ENCODE measurements at places on chromosomes 11 and 22.

GRCh38 chr22:38035530-38035885 lies 21.7 kb upstream of the PICK1 start:
- no peak for DNase-seq

DNA sequence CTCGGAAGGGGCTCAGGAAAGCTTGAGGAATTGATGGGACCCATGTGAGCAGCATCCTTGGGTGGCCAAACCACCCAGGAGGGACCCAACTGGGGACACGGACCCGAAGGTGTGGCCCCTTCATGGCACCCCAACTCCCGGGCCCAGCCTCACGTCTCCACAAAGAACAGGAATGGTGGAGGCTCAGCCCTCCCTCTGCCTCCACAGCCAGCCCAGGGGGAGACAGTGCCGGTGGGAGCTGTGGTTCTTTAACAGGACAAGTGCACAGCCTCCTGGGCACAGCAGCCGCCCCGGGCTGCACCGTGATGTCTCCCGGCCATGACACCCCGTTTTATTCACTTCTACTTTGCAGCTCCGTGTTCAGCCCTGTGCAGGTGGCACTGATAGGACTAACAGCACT lies 587.2 kb downstream of the BRD1 start:
- DNase-seq = no peak

GRCh38 chr11:44172966-44173365 lies 77.5 kb downstream of the EXT2 start:
- DNase-seq = no peak

- no peak for DNase-seq
These were observed 93.1 kb upstream of the HORMAD2 start for GRCh38 chr22:29987137-29987536.

DNA sequence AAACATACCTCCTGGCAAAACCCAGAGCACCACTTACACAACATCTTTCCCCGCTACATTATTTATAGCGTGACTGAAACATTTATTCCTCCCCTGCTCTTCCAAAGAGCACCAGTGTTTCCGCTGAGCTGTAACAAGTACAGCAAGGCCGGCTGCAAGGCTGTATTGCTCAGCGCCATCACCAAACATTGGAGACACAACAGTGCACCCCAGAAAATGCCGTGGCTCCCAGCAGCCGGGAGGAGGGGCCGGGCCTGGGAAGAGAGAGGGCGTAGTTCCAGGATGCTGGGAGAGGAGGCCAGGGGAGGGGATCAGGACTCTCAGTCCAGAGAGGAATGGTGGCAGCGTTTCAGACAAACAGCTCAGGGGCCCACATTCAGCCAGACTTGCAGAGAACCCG lies 133.2 kb downstream of the DSCAML1 start:
- DNase-seq = no peak
